ENCODE measurements at places on chromosomes 4 and X.

DNA sequence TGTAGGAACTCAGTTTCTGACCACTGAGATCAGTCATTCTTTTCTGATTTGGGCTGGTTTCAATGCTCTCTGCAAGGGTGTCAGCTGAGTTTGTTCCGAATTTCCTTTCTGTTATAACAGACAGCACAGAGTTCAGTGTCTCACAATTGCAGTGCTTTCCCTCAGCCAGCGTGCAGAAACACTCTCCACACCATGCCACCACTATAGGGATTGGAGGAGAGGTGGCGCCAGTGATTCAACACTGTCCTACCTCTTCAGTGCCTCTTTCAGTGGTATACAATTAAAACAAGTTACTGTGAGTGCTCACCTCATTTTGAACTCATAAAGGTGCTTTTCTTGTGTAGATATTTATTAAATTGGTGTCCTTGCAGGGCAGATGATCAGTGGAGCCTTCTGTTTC, 413.2 kb upstream of the CXorf51B start:
- no peak for DNase-seq

DNA sequence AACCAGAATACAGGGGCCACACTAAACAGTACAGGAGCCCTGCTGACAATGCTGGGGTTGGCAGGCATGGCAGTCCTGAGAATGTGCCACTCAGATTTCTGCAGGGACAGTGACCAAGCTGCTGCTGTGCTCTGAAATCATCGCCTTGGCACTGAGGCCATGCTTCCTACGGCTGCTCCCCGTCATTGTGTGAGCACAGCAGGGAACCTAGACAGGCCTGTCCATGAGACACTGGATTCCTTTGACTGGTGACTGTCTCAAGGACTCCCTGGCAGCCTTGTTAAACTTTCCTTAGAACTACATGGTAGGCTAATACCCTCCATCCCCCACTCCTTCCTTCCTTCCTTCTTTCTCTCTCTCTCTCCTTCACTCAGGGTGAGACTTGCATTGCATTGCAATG, 111.4 kb downstream of the LUZP4 start:
- no peak for DNase-seq

- DNase-seq = no peak
Observed at GRCh38 chr4:6959261-6959660, 49.6 kb downstream of the TBC1D14 start.

- DNase-seq = no peak
Observed at GRCh38 chr4:74330295-74330750, 22.1 kb downstream of the EPGN start.

DNA sequence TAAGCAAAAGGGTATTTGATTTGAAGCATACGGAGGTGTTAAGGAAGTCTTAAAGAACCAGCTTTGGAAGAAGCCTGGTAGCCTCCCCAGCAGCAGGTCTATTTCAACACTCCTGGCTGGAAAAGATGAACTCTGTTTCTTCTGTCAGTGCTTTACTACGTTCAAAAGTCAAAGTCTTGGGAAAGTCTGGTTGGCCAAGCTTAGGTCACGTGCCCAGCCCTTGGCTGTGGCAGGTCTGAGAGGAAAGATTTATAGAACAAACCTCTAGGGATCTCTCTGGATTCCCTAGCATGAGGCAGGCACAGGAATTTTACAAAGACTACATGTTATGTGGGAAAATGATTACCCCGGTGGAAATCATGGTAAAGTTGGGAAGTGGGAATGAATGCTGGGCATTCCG, 8.6 kb upstream of the ARHGAP10 start:
- no peak for DNase-seq

DNA sequence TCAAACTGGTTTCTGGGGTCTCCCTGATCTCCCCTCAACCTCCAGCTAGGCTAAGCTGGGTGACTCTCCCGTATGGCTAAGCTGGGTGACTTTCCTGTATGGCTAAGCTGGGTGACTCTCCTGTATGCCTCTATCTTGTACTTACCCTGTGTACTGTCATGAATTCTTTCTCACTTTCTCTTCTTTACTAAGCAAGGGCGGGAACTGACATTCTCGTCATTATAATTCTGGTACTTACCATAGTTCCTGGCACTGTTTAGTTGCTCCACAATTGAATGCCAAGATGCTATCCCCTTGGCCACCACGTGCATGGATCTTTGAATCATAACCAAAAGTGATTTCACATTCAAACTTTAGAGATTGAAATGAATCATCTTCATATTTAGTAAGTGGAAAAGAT, 8.8 kb downstream of the INTU start:
- no peak for DNase-seq

- DNase-seq = no peak
Observed at GRCh38 chr4:4395849-4396627, 9.1 kb downstream of the NSG1 start.
